ENCODE measurements at places on chromosomes 13 and 19.
A peak's percentile ranks its signal among the peaks of the same experiment; 100 is the strongest.

GRCh38 chr13:30976025-30976424 is 43.6 kb downstream of the TEX26 start:
- no peaks in the 10 kb centered on the region for H3K4me1 ChIP-seq
- H3K4me3 ChIP-seq: no peak overlapping the region
- H3K27ac ChIP-seq: no peak overlapping the region
- no peaks in the 10 kb centered on the region for H3K36me3 ChIP-seq
- DNase-seq: no peak

GRCh38 chr19:6464070-6464873 is at the start of gene CRB3:
TSS of gene CRB3 (plus strand) at chr19:6464271. CDS start at chr19:6464702, 431 bp downstream.
- no peak for DNase-seq
- no peak within 1 kb of the TSS for H3K4me3 ChIP-seq
- no peaks in the 10 kb centered on the region for H3K27me3 ChIP-seq
- H3K36me3 ChIP-seq: peaks cover 7% of the 10 kb centered on the region
- H3K27ac ChIP-seq: no peak within 1 kb of the TSS

DNA sequence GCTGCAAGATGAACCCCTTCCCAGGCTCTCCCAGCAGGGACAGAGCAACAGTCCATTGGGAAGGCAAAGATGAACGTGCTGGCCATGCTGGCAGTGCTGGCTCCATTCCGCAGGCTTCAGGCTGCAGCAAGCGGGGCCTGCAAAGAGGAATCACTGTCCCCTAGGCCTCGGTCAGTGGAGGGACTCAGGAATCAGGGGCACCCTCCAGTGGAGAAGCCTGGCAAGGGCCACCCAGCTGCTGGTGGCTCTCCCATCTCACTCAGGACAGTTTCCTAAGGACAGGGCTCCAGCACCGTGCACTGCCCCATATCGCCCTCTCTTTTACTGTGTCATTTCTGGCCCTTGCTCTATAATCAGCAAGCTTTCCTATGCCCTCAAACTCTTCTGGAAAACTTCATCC is 498.6 kb downstream of the EFNB2 start:
- H3K4me3 ChIP-seq: no peak overlapping the region
- no peak for DNase-seq
- no peaks in the 10 kb centered on the region for H3K36me3 ChIP-seq
- H3K4me1 ChIP-seq: no peaks in the 10 kb centered on the region
- no peak overlapping the region for H3K27ac ChIP-seq
- H3K27me3 ChIP-seq: no peaks in the 10 kb centered on the region

DNA sequence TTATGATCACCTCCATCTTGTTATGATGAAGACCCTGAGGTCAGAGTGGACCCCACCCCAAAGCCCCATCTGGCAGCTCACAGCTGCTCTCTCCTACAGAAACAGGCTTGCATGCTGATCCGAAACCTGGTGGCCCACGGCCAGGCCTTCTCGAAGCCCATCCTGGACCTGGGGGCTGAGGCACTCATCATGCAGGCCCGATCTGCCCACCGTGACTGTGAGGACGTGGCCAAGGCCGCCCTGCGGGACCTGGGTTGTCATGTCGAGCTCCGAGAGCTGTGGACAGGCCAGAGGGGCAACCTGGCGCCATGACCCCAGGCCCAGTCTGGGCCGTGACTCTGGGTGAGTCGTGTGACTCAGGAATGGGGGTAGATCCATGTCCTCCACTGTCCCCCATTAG is 6.5 kb upstream of the SLC25A42 start:
- peaks cover 1% of the 10 kb centered on the region for H3K4me1 ChIP-seq
- no peaks in the 10 kb centered on the region for H3K27me3 ChIP-seq
- no peak for DNase-seq
- H3K36me3 ChIP-seq: peaks cover 18% of the 10 kb centered on the region

GRCh38 chr19:38718747-38719543 is 25.3 kb downstream of the CAPN12 start:
- peaks cover 28% of the 10 kb centered on the region for H3K36me3 ChIP-seq
- H3K4me3 ChIP-seq: no peak overlapping the region
- no peaks in the 10 kb centered on the region for H3K4me1 ChIP-seq
- peak overlapping the region; percentile 28 for H3K27ac ChIP-seq

- H3K4me3 ChIP-seq: no peak overlapping the region
- no peak for DNase-seq
- no peaks in the 10 kb centered on the region for H3K27me3 ChIP-seq
- H3K27ac ChIP-seq: no peak overlapping the region
Measured at GRCh38 chr13:107580741-107581412, 634.5 kb downstream of the LIG4 start.

DNA sequence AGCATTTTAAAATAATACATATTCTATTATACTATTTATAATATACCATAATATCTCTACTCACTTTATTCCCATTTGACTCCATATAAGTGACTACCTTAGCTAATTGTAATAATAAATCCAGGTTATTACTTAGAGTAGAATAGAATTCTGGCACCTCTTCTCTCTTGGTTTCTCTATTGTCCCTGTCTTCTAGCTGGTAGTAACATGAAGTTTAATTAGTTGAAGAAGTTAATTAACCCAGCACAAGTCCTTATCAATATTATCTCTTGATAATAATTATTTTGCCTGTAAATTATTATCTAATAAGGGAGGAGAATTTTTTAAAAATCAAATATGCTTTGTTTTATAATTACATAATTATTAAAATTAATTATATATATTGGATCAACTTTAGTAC is 1571.2 kb upstream of the PRR20A start:
- no peaks in the 10 kb centered on the region for H3K36me3 ChIP-seq
- H3K4me3 ChIP-seq: no peak overlapping the region
- no peaks in the 10 kb centered on the region for H3K4me1 ChIP-seq
- no peak overlapping the region for H3K27ac ChIP-seq
- H3K27me3 ChIP-seq: no peaks in the 10 kb centered on the region

All from activated CD8-positive, alpha-beta T cell treated with anti-CD3 and anti-CD28 coated beads, Interleukin-2, amount 10 ng/mL, durations not matched to agents 7 days and 5 days (primary cell).